ENCODE measurements at places on chromosomes 13 and 19.

DNA sequence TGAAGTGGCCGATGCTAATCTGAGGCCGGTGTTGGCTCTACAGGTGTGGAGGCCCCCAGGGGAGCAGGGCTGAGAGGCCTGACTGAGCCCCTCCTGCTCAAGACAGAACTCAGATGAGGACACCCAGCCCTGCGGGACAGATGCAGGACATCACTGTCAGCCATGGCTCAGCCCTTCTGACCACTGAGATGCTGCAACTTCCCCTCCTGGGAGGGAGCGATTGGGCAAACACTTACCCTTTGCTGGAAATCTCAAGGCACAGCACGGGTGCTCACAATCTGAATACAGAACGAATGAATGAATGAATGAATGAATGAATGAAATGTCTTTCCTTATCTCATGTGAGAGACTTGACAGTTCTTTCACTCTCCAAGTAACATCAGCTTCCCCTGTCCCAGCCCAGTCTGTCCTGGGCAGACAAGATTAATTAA is 3.5 kb upstream of the SIGLEC7 start:
- DNase-seq: no peak

- no peak for DNase-seq
Measured at GRCh38 chr13:40255551-40255950, 410.9 kb downstream of the FOXO1 start.

DNA sequence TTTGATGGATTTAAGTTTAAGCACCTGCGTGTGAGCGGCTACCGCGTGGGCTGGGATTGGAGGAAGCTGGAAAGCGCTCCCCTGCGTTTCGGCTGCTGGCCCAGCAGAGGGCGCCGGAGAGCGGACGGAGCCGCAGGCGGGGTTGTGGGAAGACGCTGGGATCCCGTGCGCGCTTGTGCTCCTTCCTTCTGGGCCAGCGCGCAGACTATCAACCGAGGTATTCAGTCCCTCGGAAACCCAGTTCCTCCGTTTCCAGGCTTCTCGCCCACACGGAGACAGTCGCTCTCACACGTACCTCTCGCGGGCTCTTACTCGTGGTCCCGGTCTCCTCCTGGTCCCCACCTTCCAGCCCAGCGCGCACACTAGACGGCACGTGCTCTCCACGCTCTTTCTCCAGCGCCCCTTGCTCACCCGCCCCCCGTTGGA is 28.8 kb downstream of the EPN1 start:
- DNase-seq: peak; percentile 44

GRCh38 chr19:2376784-2377519 is 16.9 kb downstream of the TMPRSS9 start:
- no peak for DNase-seq

DNA sequence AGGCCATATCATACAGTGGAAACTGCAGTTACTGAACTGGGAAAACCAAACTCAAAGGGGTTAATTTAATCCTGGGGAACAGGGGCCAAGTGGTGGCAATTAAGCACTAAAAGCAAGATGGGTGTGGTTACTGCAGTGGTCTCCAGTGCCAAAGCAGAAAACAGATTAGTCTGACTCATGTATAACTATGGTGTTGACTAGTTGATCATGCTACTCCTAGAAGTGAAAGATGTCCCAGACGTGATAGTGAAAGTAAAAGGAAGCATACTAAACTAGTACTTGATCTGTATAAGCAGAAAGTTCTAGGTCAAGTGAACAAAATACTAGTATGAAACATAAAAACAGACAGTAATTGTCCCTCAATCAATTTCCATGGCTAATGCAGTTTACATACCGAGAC is 360.0 kb upstream of the SLITRK5 start:
- DNase-seq: no peak

GRCh38 chr13:41428155-41428554 is 29.2 kb upstream of the RGCC start:
- no peak for DNase-seq

DNA sequence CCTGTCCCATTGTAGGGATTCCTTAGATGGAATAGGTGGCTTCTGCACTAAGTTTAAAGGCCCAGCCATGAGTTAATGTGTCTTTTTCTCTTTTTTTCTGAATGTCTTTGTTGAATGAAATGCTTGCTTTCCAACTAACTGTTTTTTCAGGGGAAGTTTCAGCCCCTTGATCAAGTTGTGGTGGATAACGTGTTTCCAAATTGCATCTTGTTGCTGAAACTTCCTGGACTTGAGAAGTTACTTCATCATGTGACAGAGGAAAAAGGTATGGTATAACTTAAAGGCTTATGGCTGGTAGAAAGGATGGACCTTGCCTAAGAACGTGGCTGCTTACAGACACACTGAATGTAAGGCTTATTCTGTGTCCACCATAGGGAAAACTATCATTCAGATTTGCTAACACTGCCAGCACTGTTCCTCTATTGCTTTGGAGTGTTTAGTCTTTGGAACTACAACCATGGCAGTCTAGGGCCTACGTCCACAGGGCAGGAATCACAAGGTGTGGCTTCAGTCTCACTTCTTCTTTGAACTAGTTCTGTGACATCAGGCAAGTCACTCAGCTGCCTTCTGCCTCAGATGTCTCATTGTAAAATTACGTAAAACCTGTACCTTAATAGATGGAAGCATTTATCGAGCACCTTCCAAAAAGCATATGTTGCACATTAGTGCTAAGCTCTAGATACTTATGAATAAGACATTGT is 25.3 kb downstream of the RNASEH2B start:
- DNase-seq: no peak

DNA sequence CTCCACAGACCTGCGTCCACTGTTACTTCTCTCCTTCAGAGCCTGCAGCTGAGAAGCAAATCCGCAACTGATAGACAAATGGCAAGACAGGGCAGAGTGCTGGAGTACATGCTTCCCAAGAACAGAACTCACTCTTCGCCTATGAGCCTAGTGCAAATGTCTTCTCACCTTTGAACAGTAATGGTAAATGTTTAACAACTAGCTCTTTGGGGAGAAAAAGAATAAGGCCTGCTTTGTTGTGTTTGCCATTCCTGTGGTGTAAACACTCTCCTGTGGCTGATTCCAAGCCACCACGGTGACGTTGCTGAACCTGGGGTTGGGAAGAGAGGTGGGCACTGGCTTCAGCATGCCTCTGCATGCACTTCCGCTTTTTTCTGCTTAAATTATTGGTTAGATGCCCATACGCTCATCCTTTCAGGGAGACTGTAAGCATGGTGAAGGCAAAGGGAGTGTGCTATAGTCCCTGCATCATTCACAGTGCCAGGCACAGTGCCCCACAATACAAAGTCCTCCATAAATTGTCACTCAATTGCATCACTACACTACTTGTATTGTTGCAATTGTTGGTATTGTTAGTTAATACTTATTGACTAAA is 28.1 kb upstream of the GTF3A start:
- no peak for DNase-seq

DNA sequence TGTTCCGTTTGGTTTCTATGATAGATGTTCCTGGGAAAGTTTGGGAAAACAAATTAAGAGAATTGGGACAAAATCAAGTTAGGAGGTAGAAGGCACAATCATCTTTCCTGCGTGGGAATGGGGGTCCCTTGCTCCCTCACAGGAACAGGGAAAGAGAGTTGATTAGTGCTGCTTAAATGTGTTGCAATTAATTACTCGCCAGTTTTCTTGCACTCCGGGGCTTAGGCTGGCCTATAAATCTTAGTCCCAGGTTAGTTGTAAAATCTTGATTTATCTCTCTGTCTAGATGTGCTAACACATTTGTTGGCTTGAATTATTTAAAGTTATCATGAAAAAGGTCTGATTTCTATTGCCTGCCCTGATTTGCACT is 10.1 kb downstream of the B3GLCT start:
- no peak for DNase-seq

GRCh38 chr19:42850981-42851717 is 28.4 kb downstream of the PSG1 start:
- no peak for DNase-seq

DNA sequence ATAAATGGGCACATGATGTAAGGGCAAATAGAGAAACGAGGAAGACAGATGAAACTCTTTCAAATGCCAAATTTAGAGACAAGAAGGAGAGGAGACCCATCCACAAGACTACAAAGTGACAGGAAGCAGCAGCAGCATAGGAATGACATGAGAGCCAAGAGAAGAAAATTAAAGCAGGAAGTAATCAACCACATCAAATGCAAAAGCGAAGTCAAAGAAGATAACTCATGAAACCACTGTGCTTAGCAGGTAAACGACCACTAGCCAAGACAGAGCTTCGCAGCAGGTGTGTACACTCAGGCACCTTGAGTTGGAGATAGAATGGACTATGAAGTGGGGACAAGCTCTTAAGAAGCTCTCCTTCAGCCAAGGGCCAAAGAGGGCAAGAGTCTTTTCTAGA is 64.1 kb downstream of the KLF12 start:
- DNase-seq: no peak

DNA sequence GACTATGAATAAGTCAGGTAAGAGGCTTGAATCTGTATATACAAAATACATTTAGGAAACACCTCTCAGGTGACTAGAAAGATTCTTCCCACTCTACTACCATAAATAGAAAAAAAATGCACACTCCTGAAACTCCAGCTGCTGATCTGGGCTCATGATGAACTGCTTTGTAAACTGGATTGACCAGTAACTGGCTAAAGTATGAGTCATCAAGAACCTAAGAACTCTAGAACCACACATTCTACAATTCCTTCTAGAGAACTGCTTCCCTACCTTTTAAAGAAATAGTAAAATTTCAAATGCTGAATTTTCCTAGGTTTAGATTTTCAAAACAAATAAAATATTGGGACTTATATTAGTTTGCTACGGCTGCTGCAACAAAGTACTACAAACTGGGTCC is 55.2 kb downstream of the ELF1 start:
- no peak for DNase-seq

DNA sequence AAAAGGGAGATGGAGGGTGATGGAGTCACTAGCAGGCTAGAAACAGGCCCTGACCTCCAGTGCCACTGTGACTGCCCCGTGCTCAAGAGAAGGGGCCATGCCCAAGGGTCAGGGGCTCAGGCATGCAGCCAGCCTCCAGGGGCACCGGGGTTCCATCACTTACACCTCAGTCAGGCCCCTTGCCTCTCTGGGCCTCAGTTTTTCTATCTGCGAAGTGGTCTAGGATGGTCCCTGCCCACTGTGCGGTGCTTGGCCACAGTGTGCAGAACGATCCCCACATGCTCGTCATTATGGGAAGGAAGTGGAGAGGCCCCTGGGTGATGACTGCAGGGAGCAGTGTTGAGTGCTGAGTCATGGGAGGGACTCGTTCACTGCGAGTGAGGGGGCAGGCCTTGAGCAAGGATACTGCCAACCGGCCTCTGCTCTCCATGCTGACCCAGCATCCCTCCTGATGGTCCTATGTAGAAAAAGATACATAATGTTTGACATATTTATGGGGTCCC is 23.1 kb downstream of the TMED1 start:
- DNase-seq: no peak

DNA sequence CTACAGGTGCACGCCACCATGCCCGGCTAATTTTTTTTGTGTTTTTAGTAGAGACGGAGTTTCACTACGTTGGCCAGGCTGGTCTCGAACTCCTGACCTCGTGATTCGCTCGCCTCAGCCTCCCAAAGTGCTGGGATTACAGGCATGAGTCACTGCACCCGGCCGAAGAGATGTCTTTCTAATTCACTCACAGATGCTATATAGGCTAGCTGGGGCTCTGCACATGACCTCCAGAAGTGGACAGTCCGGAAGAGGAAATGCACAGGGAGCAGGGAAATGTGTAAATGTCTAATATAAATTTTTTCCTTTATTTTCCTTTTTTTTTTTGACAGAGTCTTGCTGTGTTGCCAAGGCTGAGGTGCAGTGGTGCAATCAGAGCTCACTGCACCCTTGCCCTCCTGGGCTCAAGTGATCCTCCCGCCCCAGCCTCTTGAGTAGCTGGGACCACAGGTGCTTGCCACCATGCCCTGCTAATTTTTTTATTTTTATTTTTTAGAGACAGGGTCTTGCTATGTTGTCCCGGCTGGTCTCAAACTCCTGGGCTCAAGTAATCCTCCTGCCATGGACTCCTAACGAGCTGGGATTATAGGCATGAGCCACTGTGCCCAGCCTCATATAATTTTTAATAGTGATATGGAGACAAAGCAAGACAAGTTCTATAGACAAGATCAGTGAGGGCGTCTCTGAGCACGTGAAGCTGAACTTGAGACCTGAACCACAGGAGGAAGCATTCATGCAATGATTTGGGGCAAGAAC is 8.4 kb downstream of the GIPC1 start:
- no peak for DNase-seq

DNA sequence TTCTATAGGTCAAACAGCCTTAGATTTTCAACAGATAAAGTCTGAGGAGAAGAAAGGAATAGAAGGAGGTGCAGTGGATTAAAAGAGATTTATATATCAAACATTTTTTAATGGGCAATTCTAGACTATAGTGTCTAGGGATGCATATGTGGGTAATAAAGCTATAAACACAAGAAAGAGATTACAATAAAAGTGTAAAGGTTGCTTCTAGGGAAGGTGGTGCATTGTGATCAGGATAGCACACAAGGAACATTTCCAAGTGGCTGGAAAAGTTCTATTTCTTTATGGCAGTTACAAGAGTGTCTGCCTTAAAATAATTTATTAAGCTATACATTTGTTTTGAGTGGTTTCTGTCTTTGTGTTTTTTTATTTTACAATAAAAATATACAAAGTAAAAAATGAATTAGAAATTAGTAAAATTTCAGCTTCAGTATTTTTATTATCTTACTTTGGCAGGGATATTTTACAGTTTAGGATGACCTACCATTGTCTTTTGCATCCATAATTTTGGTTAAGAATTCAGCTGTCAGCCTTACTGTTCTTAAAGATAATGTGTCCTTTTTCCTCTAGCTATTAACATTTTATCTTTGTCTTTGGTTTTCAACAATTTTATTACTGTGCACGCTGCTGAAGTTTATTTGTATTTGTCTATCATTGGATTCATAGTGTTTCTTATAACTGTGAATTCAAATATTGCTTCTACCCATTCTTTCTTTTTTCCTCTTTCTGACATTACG is 221.8 kb downstream of the LACC1 start:
- no peak for DNase-seq

GRCh38 chr19:47768604-47769003 is 9.9 kb upstream of the SELENOW start:
- DNase-seq: no peak

DNA sequence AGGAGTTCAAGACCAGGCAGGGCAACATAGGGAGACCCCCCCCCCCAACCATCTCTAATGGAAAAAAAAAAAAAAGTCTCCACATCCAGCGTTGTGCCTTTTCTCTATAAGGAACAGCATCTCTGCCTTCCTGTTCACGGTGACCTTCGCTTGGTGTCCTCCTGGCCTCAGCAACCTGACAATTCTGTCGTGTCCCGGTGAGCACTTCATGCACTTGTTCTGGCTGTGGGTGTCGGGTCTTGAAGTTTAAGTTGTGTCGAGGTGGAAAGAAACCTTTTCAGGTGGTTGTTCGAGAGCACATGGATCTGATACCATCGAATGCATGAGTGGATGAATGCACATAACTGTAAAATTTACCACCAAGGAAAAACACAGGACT is 594 bp downstream of the ZNF559 start:
- DNase-seq: no peak

GRCh38 chr19:58009666-58010301 is 7.2 kb upstream of the ZNF606 start:
- DNase-seq: peak; percentile 71

DNA sequence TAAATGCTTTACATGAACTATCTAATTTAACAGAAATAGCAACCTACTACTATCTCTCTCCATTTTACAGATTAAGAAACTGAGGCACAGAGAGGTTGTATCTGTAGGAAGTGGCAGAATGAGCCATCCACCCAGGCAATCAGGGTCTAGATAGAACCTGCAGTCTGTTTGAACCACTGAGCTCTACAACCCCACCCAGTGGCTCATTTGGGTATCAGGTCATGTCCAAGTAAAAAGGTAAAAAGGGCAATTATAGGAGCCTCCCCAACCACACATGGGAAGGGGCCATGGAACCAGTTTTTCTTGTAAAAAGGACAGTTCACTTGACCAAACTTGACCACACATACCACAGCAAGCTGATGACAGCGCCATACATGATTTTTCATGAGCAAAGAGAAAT is 92.9 kb upstream of the SGCG start:
- peak; percentile 5 for DNase-seq
